Natural killer cell treated with Interleukin-12 subunit alpha and Interleukin-12 subunit beta and Interleukin-15 and Interleukin-18, amount 100 ng/mL, for 72 hours (primary cell): ENCODE measurements at places on chromosomes 16 and 17.

DNA sequence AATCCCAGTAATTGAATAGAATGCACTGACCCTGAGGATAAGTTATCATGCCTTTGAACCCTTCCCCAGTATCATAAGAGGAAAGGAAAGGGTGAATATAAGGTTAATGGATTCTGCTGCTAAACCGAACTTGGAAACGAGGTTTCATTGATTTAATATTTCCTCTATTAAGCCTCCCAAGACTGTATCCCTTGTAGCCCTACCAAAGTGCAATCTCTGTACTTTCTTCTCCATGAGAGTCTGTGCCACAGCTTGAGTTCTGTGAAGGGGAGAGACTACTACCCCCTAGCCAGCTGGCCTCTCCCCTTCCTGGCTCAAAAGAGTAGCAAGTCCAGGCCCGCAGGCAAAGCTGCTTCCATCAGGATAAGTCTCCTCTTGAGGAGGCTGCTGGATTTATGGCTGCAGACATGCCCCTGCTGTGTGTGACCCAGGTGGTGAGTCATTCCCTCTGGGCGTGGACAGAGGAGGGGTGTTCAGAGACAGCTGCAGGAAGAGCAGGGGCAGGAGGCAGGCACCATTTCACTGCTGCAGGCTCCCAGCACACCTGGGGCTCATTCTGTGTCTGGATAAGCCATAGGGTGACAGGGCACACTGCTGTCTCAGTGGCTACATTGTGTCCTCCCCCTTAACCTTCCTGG, 58.4 kb downstream of the TOM1L2 start:
- DNase-seq = no peak

DNA sequence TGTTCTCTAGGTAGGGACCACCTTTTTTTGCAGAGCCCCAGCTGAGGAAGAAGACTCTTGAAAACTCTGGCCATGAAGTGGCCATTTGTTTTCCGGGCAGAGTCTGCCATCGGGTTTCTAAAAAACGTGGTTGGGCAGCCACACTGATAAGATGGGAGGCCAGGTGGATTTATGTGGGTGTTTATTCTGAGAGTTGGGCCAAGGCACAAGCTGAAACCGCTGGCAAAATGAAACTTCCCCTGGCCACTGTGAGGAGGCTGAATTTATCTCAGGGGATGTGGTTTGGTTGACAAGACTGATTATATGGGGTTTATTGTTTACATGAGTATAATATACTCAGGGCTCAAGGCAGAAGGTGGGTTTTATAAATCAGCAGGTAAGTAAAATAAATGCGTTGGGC, 421.8 kb downstream of the UTP18 start:
- DNase-seq = no peak

DNA sequence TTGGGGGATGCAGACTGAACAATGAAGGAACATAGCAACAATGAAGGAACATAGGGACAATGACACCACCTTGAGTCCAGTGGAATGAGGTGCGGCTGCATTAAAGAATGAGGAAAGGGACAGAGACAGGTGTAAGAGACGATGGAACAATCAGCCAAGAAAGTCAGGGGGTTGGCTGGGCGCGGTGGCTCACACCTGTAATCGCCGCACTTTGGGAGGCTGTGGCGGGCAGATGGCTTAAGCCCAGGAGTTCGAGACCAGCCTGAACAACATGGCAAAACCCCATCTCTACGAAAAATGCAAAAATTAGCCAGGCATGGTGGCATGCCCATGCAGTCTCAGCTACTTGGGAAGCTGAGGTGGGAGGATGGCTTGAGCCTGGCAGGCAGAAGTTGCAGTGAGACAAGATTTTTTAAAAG, 13.6 kb upstream of the CBFB start:
- no peak for DNase-seq

DNA sequence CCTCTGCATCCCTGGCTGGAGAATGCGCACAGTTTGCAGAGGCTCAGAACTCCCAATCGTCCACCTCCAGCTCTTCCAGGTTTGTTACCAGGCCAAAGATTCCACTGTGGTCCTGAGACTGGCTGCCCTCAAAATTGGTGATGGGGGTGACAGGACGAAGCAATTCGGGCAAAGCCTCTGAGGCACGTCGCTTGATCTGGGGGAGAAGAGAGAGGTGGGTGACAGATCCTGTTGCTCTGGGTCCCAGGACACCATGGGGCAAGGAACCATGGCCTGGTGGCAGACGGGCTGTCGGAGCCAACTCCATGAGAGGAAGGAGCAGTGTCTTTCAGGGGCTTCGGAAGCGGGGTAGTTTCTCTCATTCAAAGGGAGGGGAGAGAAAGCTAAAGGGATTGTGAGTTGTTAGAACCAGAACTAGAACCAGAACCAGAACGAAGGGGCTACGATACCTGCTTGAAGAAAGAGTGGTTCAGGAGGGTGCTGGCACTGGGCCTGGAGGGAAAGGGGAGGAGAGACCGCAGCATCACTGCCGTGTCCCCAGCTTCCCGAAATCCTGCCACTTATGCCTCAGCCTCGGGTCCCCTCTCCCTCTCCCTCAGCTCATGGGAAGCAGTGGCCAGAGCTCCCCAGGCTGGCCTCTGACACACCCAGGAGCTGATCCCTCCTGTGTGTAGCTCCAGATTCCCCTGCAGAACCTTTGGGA, 3.8 kb upstream of the LIMD2 start:
- no peak for DNase-seq

DNA sequence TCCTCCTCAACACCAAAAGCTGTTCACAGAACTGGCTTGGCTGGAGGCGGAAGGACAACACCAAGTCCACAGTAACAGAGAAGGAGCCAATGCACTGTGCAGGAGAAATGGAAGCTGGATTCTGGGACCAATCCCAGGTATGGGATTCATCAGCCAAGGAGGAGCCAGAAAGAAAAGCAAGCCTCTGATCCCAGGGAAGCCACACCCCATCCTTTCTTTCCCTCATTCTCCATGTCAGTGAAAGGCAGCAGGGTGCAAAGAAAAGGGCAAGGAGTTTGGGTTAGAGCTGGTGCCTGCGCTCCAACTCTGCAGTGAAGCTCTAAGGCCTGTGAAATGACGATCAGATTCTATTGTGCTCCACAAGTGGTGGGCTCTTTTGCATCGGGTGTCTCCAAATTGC, 11.0 kb downstream of the DCAKD start:
- DNase-seq = no peak

GRCh38 chr17:968812-969730, 10.5 kb downstream of the NXN start:
- no peak for DNase-seq

GRCh38 chr17:30530346-30531025, 53.3 kb downstream of the GOSR1 start:
- no peak for DNase-seq

- DNase-seq = no peak
Measured at GRCh38 chr17:1908699-1909309, 79.0 kb downstream of the RPA1 start.

DNA sequence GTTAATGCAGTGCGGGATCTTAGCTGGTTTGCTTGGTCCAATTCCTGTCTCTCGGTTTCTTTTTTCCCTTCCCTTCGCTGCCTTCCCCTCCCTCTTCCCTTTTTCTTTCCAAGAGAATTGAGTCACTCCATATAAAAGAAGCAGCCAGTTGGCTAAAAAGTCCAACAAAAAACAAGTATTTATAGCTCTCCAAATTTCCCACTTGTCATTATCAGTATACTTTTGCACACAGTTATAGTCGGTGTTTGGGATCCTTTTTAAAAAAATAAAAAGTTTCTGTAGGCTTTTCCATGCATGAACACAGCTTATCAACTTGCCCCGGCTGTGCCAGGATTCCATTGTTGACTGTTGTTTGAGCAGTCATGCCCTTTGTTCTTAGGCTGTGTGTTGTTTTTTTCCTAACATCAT, 24.9 kb downstream of the HMOX2 start:
- no peak for DNase-seq

DNA sequence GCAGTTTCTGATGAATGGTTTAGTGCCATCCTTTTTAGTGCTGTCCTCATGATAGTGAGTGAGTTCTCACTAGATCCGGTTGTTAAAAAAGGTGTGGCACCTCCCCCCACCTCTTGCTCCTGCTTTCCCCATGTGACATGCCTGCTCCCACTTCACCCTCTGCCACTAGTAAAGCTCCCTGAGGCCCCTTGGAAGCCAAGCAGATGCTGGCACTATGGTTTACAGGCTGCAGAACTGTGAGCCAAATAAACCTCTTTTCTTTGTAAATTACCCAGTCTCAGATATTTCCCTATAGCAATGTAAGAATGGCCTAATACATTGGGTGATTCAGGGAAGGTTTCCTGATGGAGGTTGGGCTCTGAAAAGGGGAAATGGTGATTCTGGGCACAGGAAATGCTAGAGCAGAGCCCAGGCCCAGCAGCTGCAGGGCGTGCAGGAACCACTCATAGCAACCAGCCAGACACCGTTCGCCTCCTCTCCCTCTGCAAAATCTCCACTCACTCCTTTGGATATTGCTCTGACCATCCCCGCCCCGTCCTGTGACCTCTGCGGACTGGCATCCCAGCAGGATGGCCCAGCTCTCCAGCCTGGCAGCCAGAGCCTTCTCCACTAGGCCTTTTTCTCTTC, 2.6 kb upstream of the ADORA2B start:
- no peak for DNase-seq

DNA sequence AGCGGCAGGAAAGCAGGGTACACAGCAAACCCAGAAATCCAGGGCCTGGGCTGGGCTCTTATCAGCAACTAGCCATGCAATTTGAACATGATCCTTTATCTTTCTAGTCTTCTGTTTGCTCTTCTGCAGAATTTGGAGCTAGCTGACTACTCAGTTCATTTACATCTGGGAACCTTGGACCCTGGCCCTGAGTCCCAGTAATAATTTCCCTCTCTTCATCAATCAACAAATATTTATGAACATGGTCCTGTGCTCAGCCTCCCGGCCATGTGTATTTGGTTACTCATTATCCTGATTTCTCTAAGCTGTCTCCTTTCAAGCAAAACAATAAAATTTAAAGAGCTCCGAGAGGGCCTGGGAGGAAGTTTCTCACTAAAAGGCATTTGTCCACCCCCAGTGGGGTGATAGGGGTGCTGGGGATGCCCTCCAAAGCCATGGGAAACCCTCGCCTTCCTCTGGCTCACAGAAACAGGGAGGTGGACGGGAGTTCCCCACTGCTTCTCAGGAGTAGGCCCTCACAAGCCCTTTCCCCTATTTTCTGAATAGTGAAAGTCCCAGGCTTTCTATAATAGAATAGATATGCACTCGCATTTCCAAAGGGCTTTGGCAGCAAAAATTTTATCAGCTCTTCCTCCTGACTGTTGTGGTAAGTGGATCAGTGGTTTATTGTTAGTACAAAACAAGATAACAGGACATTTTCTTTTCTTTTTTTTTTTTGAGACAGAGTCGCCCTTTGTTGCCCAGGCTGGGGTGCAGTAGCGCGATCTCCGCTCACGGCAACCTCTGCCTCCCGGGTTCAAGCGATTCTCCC, 6.9 kb upstream of the WDR59 start:
- DNase-seq = no peak

DNA sequence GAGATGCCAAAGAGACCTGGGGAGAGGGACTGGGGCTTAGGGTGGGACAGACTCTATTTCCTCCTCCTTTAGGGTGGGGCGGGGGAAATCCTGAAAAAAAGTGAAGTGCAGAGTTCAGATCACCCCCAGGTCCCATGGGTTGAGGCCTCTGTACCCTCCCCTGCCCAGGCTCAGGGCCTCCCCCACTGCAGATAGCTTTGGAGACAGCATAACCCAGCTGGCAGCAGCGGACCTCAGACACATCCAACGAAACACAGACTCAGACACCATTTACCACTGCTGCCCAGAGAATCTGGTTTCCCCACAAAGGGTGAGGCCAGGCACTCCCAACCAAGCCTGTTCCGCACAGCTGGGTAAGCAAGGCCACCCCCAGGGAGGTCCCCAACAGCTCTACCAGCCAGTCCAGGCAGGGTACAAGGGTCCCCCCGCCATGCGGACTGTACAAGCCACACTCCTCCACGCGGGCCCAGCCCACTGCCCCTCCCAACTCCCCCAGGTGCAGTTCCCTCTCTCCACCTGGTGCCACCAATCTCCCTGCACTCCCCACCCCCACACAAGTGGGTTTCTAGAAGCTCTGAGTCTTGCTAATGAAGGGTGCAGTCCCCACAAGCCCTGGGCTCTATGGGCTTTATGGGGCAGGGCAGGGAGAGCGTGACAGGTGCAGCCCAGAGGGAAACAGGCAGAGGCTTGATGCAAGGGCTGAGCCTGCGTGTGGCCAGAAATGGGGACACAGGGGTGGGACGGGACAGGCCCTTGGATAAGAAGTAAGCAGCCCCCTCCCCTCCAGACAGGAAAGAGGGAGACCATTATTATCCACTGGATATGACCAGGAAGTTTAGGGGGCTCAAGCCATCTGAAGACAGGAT, 8.9 kb downstream of the RHBDF2 start:
- peak; percentile 77 for DNase-seq

DNA sequence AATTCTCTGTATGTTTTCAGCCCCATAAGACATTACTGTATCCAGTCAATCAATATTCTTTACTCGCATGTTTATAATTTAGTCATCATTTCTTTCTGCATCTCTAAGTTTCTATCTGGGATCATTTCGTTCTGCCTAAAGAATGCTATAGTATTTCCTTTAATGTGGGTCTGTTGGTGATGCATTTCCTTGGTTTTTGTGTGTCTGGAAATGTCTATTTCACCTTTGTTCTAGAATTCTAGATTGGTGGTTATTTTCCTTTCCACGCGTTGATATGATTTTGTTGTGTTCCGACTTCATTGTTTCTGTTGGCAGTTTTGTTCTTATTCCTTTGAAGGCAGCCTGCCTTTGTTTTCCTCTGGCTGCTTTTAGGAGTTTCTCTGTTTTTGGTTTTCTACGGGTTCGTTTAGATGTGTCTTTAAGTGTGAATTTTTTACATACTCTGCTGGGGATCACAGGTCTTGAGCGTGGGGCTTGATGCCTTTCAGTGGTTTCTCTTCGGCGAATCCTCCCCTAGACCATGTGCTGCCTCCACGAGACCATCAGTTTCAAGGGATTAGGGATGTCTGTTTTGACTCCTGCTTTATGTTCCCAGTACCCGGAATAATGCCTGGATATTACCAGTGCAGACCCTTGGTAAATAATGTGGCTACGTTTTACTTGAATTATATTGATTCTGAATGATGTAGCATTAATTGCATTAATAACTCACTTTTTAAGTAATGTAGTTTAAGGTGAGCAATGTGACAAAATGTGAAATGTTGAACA, 23.5 kb downstream of the POLR3E start:
- no peak for DNase-seq

DNA sequence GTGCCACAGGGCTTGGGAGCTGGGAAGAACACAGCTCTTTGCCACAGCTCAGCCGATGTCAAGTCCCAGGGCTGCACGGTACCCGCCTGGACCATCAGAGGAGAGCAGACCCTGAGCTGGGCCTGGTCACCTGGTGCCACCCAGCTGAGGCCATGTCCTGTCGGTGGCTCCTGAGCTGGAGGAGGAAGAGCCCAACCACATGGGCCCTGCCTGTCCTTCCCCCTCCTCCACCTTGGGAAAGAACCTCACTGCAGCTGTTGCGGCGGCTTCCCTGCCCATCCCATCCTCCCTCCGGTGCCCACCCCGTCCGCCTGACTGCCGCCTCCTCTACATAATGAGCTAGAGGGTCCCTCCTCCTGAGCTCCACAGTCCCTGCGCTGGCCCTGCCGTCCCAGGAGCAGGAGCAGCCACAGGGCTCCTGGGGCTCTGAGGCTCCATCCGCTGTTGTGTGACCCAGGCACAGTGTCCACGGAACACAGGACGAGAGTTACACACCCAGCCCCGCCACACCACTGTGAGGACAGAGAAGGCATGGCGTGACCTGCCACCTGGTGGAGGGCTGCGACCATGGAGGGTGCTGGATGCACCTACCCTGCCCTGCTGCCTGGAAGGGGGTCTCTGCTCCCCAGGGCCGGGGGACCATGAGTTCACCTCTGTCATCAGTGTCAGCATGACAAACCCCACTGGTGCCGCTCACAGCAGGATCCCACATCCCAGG, 21.4 kb upstream of the CHMP6 start:
- DNase-seq = no peak

GRCh38 chr16:75787440-75787839, 61.1 kb upstream of the CPHXL start:
- no peak for DNase-seq
